ENCODE measurements at places on chromosomes 7 and 10. TPM values are rescaled to one million over a fixed set of nuclear protein-coding genes. Genes with fewer than 3 reads are reported as not detected.
A peak's percentile ranks its signal among the peaks of the same experiment; 100 is the strongest.

DNA sequence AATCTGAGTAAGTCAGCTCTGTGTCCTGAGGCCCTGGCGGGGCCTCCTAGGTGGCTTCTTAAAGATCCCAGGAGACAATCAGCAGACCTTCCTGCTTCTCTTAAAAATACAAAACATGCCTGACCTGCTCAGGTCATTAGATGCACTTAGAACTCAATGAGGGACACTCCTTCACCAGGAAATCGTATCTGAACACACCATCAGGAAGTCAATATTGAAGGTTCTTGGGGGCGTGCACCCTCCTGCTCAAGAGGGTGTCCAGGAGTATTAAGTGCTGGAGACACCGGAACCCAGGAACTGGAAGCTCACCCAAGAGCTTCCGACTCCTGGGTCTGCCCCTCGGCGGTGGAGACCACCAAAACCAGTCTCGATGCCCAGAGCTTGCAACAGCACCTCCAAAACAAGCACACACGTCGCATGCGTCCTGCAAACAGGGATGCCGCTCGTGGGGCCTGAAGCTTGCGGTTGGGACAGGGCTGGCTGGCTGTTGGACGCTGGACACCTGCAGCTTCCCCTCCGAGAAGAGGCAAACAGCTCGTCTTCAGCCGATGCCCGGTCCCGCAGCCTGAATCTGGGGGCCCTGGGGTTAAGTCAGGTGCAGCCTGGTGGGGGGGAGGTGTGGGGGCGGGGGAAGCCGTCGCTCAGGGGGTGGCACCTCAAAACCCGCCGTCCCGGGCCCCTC lies 803 bp downstream of the RAPGEF5 start:
- H3K4me1 ChIP-seq, result no peaks in the 10 kb centered on the region
- H3K4me3 ChIP-seq, result peak overlapping the region; percentile 66
- H3K27me3 ChIP-seq, result peaks cover 6% of the 10 kb centered on the region
- no peak overlapping the region for H3K27ac ChIP-seq
- H3K36me3 ChIP-seq, result peaks cover 7% of the 10 kb centered on the region

DNA sequence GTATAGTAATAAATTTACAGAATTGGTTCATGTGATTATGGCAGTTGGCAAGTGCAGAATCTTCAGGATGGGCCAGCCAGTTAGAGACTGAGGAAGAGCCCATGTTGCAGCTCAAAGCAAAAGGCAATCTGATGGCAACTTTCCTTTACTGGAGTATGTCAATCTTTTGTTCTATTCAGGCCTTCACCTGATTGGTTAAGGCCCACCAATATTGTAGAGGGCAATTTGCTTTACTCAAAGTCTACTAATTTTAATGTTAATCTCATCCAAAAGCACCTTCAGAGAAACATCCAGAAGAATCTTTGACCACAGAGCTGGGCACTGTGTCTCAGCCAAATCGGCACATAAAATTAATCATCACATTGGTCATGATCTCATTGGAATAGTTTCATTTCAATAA lies 20.0 kb upstream of the POM121L12 start:
- H3K27me3 ChIP-seq, result no peaks in the 10 kb centered on the region
- no peaks in the 10 kb centered on the region for H3K4me1 ChIP-seq
- no peaks in the 10 kb centered on the region for H3K36me3 ChIP-seq

DNA sequence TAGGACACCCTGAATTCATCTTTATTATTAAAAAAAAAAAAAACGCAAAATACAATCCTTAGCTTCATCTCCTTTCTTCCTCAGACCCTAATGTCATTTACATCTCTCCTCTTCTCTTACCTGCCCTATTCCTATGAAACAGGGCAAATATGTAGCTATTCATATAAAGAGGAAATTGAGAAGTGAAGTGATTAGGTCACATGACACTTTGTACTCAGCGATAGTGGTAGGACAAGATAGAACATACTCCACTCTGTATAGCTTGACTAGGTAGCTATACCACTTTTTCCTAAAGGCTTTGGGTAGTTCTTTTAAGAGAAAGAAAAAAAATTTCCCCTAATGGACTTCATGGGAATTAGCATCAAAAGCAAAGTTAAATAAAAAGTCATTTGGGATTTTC lies 6.2 kb upstream of the CELF2 start:
- no peak overlapping the region for H3K4me3 ChIP-seq
- DNase-seq, result no peak
- H3K4me1 ChIP-seq, result peaks cover 18% of the 10 kb centered on the region

The NXPH1 gene
- total RNA-seq, result 3.8 TPM
